ENCODE measurements at places on chromosomes 7 and 10. TPM values are rescaled to one million over a fixed set of nuclear protein-coding genes. Genes with fewer than 3 reads are reported as not detected.

The MYL10 gene
- not detected for total RNA-seq

The SUPV3L1 gene
- total RNA-seq: 36.4 TPM

The NEURL1 gene
- 0.05 TPM for total RNA-seq

The MNX1 gene
- not detected for total RNA-seq

The ANKRD7 gene
- 0.81 TPM for total RNA-seq

The ITGA8 gene
- 1.1 TPM for total RNA-seq
